Brain microvascular endothelial cell (primary cell): ENCODE measurements at places on chromosomes 1 and 21.

GRCh38 chr1:240021709-240022108 lies 70.0 kb upstream of the FMN2 start:
- no peak for DNase-seq

DNA sequence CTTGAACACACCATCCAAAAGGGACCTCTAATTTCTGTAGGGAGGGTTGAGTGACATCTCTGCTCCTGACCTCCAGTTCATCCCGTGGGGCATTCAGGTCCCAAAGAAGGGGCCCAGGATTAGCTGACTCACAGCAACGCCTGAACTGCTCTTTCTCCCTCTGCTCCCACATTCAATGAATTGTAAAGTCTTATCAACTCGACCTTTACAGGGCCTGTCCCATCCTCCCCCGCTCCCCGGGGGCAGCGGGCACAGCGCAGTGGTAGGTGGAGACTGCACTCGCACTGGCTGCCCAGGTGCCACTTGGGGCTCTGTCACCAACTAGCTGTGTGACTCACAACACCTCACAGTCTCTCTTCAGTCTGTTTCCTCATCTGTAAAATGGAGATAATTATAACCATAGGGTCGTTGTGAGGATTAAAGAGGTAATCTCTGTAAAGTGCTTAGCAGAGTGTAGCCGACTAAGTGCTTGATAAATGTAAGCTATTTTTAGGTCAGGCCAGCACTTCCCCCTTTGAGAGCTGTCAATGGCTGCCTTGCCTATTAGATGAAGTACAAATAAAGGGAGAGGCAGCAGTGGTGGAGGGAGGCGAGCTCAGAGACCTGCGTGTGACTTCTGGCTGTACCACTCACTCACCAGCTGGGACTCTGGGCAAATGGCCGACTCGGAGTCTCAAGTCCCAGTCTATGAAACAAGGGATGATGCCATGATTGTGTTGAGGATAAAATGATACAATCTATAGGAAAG lies 637 bp upstream of the MYBPHL start:
- DNase-seq = no peak

DNA sequence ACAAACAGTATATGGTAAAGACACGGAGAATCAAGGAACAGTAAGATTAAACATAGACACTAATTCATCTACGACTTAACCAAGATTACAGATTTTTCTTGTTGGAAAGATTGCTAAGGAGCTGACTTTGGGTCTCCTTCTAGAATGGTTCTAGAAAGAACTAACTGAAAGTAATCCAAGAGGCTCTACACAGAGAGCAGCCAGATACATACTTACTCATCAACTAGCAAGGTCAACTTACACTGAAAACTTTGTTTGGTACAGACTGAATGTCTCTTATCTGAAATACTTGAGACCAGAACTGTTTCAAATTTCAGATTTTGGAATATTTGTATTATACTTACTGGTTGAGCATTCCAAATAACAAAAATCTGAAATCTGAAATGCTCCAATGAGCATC lies 5.8 kb downstream of the C21orf91 start:
- no peak for DNase-seq

GRCh38 chr21:29072873-29073221 lies 601 bp downstream of the CCT8 start:
- DNase-seq = peak; percentile 47

DNA sequence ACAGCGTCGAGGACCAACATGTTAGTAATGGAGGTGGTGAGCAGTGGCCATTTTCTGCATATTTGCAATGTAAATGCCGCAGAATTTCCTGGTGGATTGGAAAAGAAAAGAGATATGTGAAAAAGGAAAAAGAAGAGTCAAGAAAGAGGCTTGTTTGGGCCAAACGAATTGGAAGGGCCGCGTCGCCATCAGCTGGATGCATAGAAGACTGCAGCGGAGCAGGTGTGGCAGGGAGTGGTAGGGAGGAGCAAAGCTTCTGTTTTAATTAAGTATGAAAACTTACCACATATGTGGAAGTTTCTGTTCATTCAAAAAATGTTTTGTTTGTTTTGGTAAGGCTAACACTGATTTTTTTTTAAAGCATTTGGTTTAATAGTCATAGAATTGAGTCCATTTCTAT lies 690.7 kb downstream of the NCAM2 start:
- DNase-seq = no peak
